ENCODE measurements at places on chromosomes 7 and 10. TPM values are rescaled to one million over a fixed set of nuclear protein-coding genes. Genes with fewer than 3 reads are reported as not detected.

GRCh38 chr7:155206318-155207020 lies 91.2 kb upstream of the INSIG1 start:
- H3K4me3 ChIP-seq, result peak overlapping the region; percentile 47
- no peaks in the 10 kb centered on the region for H3K27me3 ChIP-seq
- H3K27ac ChIP-seq, result peak overlapping the region; percentile 100
- H3K36me3 ChIP-seq, result no peaks in the 10 kb centered on the region

Gene AKR1C2
- total RNA-seq, result not detected

GRCh38 chr10:60237977-60238758 lies 151.5 kb downstream of the ANK3 start:
- no peaks in the 10 kb centered on the region for H3K36me3 ChIP-seq
- no peaks in the 10 kb centered on the region for H3K27me3 ChIP-seq
- no peak overlapping the region for H3K27ac ChIP-seq
- DNase-seq, result peak; percentile 52
- H3K4me3 ChIP-seq, result no peak overlapping the region

Gene SFTPA1
- total RNA-seq, result not detected

- no peak for DNase-seq
- H3K4me3 ChIP-seq, result no peak overlapping the region
- no peak overlapping the region for H3K27ac ChIP-seq
- no peaks in the 10 kb centered on the region for H3K36me3 ChIP-seq
- H3K27me3 ChIP-seq, result no peaks in the 10 kb centered on the region
Measured at GRCh38 chr7:118845791-118846190, 621.3 kb downstream of the ANKRD7 start.

- H3K4me1 ChIP-seq, result peaks cover 9% of the 10 kb centered on the region
- no peak overlapping the region for H3K27ac ChIP-seq
- no peaks in the 10 kb centered on the region for H3K36me3 ChIP-seq
- H3K27me3 ChIP-seq, result peaks cover 27% of the 10 kb centered on the region
- H3K4me3 ChIP-seq, result no peak overlapping the region
Measured at GRCh38 chr10:13351340-13351915, 3.3 kb upstream of the SEPHS1 start.

GRCh38 chr10:123154711-123155505 lies 706 bp downstream of the BUB3 start:
- H3K36me3 ChIP-seq, result peaks cover 26% of the 10 kb centered on the region
- DNase-seq, result peak; percentile 50
- peaks cover 32% of the 10 kb centered on the region for H3K4me1 ChIP-seq

Gene MRPS17
- total RNA-seq, result 15.7 TPM

GRCh38 chr7:7536396-7537019 lies 835 bp upstream of the COL28A1 start:
- DNase-seq, result no peak
- H3K36me3 ChIP-seq, result no peaks in the 10 kb centered on the region
- H3K4me3 ChIP-seq, result no peak overlapping the region

Gene ZNF425
- total RNA-seq, result 7.1 TPM
